ENCODE measurements at places on chromosomes 1 and 21.

- DNase-seq, result no peak
Observed at GRCh38 chr21:28252928-28253327, 739.7 kb downstream of the LTN1 start.

- DNase-seq, result no peak
Observed at GRCh38 chr1:97820470-97821188, 100.2 kb downstream of the DPYD start.

GRCh38 chr1:41416552-41417334 is 55.5 kb downstream of the FOXO6 start:
- peak; percentile 96 for DNase-seq

DNA sequence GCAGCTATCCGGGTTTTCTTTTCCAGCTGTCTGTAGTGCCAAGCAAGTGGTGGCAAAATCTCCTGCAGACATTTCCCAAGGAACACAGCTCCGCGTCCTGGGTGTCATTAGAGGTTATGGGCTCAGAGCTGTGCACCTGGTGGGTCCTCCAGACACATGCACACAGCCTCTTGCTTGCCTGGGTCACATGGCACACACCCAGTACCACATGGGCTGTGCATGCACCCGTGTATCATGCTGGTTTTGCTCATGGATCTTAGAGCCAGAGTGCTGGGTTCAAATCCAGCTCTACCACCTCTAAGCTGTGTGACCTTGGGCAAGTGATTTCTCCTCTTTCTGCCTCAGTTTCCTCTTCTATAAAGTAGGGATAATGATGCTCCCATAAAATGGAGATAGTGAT is 61.7 kb downstream of the ALPL start:
- DNase-seq, result no peak

DNA sequence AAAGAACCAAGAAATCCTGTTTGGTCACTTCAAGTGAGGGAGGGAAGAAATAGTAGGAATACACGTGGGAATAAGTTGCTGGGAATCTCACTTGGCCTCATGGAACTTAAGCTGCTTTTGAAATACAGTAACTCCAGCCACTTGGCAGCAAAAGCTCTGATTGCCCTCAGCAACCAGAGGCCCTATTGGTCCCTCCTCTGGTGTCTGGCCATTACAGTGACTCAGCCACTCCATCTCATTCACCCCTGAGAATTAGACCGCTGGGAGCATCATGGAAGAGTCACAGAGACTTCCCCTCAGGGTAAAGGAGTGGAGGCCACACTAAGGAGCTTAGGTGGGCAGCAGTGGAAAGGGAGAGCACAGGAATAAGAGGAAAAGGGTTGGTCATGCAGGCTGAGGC is 99.6 kb downstream of the ELAVL4 start:
- DNase-seq, result no peak

- DNase-seq, result no peak
Observed at GRCh38 chr21:37412603-37413360, 46.2 kb downstream of the DYRK1A start.

- DNase-seq, result no peak
Observed at GRCh38 chr21:35990609-35991008, 69.7 kb downstream of the SETD4 start.

GRCh38 chr1:55210990-55211801 is 4.0 kb downstream of the USP24 start:
- DNase-seq, result no peak

DNA sequence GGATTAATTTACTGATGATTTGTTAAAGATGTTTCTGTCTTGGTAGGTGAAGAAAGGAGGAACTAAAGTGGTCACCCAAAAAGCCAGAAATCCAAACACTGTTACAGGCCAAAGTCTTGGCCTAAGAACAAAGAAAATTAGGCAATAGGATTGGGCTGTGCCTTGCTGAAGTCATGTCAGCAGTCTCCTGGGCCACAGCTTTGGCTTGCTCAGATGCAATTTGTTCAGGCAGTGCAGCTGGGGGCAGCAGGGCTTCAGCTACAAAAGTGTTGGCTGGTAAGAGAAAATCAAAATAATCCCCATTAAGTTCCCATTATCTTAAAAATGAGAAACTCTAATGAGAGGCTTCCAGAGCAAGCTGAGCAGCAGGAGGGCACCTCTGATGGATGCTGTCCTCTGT is 14.0 kb upstream of the RAP1A start:
- DNase-seq, result no peak

DNA sequence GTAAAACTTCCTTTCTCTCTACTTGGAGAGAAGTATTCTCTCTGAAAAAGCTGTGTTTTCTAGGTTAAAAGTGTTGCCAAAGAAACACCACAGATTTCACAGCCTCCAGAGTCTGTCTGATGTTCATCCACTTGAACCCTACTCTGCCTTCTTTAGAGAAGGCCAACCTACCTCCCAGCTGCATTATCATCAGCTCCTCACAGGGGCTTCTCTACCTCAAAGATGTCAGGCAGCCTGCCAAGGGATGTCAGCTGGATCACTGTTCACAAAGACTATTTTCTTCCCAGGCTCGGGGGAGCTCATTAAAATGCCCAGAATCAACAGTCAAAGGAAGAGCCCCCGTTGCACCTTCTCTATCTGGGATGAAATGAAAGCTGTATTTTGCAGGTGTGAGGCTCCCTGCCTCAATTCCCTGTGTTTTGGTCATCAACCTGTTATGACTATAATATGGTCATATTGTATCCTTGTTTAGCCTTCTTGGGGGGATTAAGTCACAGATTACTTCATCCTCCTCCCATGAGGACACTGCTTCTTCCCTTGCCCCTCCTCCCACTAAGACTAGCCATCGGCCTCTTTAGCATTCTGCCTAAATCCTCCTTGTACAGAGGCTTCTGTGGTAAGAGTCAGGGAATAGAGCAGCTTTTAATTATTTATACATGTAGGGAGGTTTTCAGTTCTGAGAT is 25.7 kb downstream of the ANGPTL7 start:
- DNase-seq, result no peak

GRCh38 chr1:109759513-109760334 is 4.0 kb downstream of the EPS8L3 start:
- no peak for DNase-seq

GRCh38 chr1:71154429-71154828 is 73.6 kb upstream of the ZRANB2 start:
- DNase-seq, result no peak

- DNase-seq, result peak; percentile 54
Observed at GRCh38 chr1:245085508-245086095, 69.2 kb upstream of the KIF26B start.

GRCh38 chr1:110210604-110211495 is 736 bp downstream of the KCNC4 start:
- peak; percentile 65 for DNase-seq

DNA sequence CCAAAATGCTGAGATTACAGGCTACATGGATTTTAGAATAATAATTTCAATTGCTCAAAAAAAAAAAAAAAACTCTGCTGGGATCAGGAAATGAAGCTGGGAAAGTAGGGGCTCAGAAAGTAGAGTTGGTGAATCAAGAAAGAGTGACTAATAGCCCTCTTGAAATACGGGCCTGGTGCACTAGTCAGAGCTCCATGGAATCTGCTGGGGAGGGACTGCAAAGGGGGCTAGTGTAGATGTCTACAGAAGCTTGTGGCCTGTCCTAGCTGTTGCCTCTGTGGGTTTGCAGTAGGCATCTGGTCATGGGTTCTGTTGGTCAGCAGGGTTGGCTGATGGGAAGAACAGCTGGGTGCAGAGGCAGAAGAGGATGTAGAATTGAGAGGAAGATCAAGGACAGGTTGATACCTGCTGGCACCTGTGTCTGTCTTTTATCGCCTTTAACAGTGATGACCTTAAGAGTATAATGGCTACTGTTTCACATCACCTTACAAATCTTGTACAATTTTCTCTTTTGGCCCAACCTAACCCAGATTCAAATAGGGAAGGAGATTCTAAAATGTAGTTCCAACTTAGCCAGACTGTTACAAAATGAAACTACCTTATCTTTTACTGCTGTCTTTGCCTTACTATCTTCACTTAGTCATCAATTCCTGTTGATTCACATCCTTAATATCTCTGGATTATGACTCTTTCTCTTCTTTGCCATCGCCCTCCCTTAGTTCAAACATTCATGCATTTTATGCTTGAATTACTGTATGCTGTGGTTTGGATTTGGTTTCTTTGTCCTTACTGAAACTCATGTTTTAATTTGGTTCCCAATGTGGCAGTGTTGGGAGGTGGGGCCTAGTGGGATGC is 126.2 kb downstream of the GIPC2 start:
- peak; percentile 15 for DNase-seq

- DNase-seq, result peak; percentile 52
Observed at GRCh38 chr1:9110669-9111356, 18.1 kb downstream of the GPR157 start.

GRCh38 chr1:21247892-21248715 is 42.2 kb downstream of the ECE1 start:
- DNase-seq, result no peak

- no peak for DNase-seq
Observed at GRCh38 chr1:43031316-43032203, 72.9 kb upstream of the SLC2A1 start.

- DNase-seq, result no peak
Observed at GRCh38 chr1:208432346-208432745, 188.2 kb upstream of the PLXNA2 start.

GRCh38 chr1:74526708-74527107 is 14.3 kb upstream of the LRRC53 start:
- DNase-seq, result no peak

GRCh38 chr21:36881228-36881627 is 85.2 kb downstream of the HLCS start:
- no peak for DNase-seq

GRCh38 chr1:204447736-204448135 is 36.1 kb upstream of the PPP1R15B start:
- DNase-seq, result no peak

GRCh38 chr1:181155339-181155738 is 66.8 kb downstream of the IER5 start:
- no peak for DNase-seq

GRCh38 chr1:33119532-33120217 is 38.7 kb downstream of the AZIN2 start:
- DNase-seq, result no peak

DNA sequence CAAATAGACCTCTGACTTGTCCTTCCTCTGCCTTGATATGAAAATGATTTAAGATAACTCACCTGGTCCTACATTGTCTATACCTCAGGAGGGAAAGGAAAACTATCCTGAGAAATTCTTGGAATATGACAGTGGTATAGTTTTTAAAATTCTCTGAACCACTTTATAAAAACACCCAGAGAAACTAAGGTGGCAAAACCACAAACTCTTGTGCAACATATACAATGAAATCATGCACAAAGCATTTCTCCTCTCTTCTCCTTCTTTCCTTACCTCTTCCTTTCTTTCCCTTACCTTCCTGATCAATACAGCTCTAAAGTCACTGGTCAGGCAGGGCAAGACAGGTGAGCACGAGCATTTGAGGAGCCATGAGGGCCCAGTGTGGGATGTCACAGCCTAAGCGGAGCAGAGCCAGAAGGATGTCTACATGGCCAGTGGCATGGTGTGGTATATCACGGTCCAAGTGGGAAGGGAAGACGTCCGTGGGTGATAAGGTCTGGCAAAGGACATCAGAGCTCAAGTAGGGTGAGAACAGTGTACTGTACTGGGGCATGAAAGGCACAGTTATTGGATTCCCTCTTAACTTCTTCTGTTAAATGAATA is 543.3 kb downstream of the DPYD start:
- DNase-seq, result no peak

DNA sequence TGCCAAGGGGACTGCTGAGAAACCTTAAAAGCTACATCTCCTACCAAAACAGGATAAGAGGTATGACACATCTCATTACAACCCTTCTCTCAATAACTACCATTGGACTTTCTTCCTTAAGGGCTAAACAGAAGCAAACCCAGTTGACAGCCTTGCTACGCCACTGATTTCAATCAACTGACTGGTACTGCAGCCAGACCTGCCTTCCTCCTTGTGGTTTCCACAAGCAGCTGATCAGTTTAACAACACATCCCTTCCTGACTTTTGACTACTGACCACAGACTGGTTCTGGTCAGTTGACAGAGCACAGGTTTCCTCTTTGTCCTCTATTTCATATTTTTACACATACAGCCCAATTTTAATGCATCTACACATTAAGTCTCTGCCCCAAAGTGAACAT is 108.8 kb downstream of the ADAMTS1 start:
- no peak for DNase-seq

DNA sequence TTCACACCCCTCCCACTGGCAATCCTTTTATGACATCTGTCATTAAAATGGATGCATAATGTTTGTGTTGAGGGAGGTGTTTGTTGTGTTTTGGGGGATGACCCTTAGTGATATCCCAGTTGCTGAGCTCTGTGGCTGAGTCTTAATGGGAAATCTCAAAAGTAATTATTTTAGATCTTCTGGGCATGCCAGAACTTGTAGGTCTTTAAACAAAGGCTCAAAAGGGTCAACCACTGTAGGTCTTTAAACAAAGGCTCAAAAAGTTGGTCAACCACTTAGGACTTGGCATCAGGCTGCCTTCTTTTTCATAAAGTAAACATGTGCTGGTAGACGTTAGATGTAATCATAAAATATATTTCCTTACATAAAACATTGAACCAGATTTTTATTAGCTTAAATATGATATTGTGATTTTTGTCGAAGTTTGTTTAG is 78.0 kb downstream of the CDC14A start:
- no peak for DNase-seq

DNA sequence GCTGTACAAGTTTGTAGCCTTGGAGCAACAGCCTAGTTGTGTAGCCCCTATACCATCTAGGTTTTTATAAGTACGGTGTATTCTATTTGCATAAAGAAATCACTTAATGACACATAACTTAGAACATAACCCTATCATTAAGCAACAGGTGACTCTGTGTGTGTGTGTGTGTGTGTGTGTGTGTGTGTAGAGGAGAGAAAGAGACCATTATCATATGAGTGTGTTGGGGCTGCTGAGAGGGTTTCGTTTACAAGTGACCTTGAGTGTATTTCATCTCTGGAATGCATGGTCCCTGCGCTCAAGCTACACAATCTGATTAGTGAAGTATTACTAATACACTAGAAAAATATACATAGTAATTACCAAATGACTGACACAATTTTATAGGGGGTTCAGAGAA is 115.1 kb downstream of the RABGAP1L start:
- no peak for DNase-seq

GRCh38 chr1:203038217-203038741 is 12.0 kb downstream of the PPFIA4 start:
- peak; percentile 94 for DNase-seq

- DNase-seq, result no peak
Observed at GRCh38 chr1:60841116-60842046, 241.0 kb upstream of the NFIA start.

DNA sequence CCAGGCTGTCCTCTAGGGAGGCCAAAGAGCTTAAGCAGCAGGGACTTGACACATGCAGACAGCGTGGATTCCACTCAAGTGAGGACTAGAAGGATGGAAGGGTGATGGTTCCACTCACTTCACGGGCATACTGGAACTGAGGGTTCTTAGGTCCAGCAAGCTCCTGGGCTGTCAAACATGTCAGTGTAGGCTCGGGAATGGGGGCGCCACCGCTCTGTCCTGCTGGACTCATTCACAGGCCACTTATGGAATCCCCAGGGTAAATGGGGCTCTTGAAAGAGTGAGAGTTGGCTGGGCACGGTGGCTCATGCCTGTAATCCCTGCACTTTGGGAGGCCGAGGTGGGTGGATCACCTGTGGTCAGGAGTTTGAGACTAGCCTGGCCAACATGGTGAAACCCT is 27.7 kb upstream of the CSF3R start:
- no peak for DNase-seq

GRCh38 chr1:205118752-205119151 is 3.0 kb downstream of the RBBP5 start:
- no peak for DNase-seq

GRCh38 chr1:99771513-99771918 is 5.1 kb upstream of the FRRS1 start:
- DNase-seq, result no peak

GRCh38 chr21:33033094-33033951 is 7.6 kb downstream of the OLIG2 start:
- DNase-seq, result no peak

GRCh38 chr1:110616587-110616986 is 10.4 kb upstream of the KCNA2 start:
- peak; percentile 57 for DNase-seq
